Melanocyte of skin (primary cell): ENCODE measurements at places on chromosomes 2 and 18. TPM values are rescaled to one million over a fixed set of nuclear protein-coding genes. Genes with fewer than 3 reads are reported as not detected.

SGO2 gene
- 12.3 and 18.5 TPM in 2 replicates for total RNA-seq

CHST9 gene
- under 0.01 and 0.73 TPM in 2 replicates for total RNA-seq

MDH1B gene
- 1.4 and 2.5 TPM in 2 replicates for total RNA-seq

SOX11 gene
- under 0.01 and 0.33 TPM in 2 replicates for total RNA-seq

KANSL1L gene
- total RNA-seq, result 27.5 and 35.6 TPM in 2 replicates

KIF1A gene
- 0.36 and 1.0 TPM in 2 replicates for total RNA-seq

TTR gene
- total RNA-seq, result not detected in 2 replicates

CABLES1 gene
- total RNA-seq, result 165 and 191 TPM in 2 replicates

ANKRD29 gene
- total RNA-seq, result under 0.01 and 0.34 TPM in 2 replicates

POTEF gene
- not detected in 2 replicates for total RNA-seq

UPP2 gene
- total RNA-seq, result not detected in 2 replicates

PROKR1 gene
- total RNA-seq, result under 0.01 TPM in 1 of 2 replicates, not detected in the other

UGT1A4 gene
- not detected in 2 replicates for total RNA-seq

ZC3H8 gene
- 1.3 and 12.6 TPM in 2 replicates for total RNA-seq

FRZB gene
- 0.33 and 0.62 TPM in 2 replicates for total RNA-seq

KIF5C gene
- 0.34 and 1.5 TPM in 2 replicates for total RNA-seq

CLEC4F gene
- total RNA-seq, result under 0.01 and 0.36 TPM in 2 replicates

AOX1 gene
- 0.77 and 1.7 TPM in 2 replicates for total RNA-seq

ALPP gene
- total RNA-seq, result not detected in 2 replicates

M1AP gene
- not detected in 2 replicates for total RNA-seq

CCDC74A gene
- 4.8 and 5.8 TPM in 2 replicates for total RNA-seq

NEU4 gene
- total RNA-seq, result under 0.01 TPM in 1 of 2 replicates, not detected in the other

PER2 gene
- total RNA-seq, result 0.93 and 2.0 TPM in 2 replicates

MC2R gene
- not detected in 2 replicates for total RNA-seq

SLC14A1 gene
- under 0.01 TPM in 1 of 2 replicates, not detected in the other for total RNA-seq

MAP3K19 gene
- total RNA-seq, result not detected in 2 replicates

HOXD13 gene
- not detected in 2 replicates for total RNA-seq

SERPINB2 gene
- 2.2 and 6.7 TPM in 2 replicates for total RNA-seq

INHBB gene
- 0.15 TPM in 1 of 2 replicates, not detected in the other for total RNA-seq

NT5C1B gene
- total RNA-seq, result not detected in 2 replicates

REG3A gene
- total RNA-seq, result not detected in 2 replicates

NGEF gene
- total RNA-seq, result not detected in 2 replicates

UGT1A10 gene
- total RNA-seq, result not detected in 2 replicates

PREB gene
- total RNA-seq, result 75.6 and 76.2 TPM in 2 replicates

CNDP1 gene
- not detected in 2 replicates for total RNA-seq

TYMS gene
- total RNA-seq, result 34.9 and 35.0 TPM in 2 replicates

PRKAG3 gene
- not detected in 2 replicates for total RNA-seq

SCN3A gene
- under 0.01 and 0.33 TPM in 2 replicates for total RNA-seq

RUFY4 gene
- 0.15 TPM in 1 of 2 replicates, not detected in the other for total RNA-seq

IL1A gene
- total RNA-seq, result not detected in 2 replicates

VIL1 gene
- total RNA-seq, result not detected in 2 replicates

GPC1 gene
- 21.9 and 29.6 TPM in 2 replicates for total RNA-seq

PTPN4 gene
- 20.0 and 30.2 TPM in 2 replicates for total RNA-seq

SLC23A3 gene
- 1.1 and 1.4 TPM in 2 replicates for total RNA-seq
